ENCODE measurements at places on chromosomes 12 and 14.

DNA sequence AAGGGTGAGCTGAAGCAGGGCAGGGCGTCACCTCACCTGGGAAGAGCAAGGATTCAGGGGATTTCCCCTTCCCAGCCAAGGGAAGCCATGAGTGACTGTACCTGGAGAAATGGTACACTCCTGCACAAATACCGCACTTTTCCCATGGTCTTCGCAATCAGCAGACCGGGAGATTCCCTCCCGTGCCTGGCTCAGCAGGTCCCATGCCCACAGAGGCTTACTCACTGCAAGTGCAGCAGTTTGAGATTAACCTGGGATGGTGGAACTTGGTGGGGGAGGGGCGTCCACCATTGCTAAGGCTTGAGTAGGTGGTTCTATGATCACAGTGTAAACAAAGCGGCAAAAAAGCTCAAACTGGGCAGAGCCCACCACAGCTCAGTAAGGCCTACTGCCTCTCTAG, 11.0 kb upstream of the DHRS4 start:
- DNase-seq = no peak

DNA sequence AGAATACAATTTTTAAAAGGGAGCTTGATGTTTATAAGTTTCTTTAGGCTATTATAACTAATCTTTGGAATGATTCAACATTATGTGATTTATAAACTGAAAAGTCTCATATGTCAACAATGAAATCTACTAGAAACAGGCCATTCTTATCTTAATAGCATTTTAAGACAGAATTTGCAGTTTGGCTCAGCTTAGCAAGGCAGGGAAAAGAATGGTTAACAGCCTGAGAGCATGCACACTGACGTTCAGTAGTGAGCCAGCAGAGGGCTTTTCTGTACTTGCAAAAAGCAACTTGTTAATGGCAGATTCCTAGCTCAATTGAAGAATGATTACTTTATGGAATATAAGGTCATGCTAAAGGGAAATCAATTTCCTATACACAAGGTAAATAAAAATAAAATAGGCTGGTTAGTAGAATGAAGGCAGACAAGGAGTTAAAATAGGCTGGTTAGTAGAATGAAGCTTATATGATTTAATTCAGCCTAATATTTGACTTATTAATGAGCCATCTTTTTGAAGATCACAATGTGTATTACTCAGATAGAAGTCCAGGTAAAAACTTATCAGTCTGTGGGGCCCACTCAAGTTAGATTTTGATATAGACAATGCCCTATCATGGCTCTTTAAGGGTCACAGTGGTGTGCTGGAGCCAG, 95.9 kb downstream of the OTOGL start:
- no peak for DNase-seq

GRCh38 chr12:20232931-20233675, 135.2 kb upstream of the PDE3A start:
- no peak for DNase-seq

DNA sequence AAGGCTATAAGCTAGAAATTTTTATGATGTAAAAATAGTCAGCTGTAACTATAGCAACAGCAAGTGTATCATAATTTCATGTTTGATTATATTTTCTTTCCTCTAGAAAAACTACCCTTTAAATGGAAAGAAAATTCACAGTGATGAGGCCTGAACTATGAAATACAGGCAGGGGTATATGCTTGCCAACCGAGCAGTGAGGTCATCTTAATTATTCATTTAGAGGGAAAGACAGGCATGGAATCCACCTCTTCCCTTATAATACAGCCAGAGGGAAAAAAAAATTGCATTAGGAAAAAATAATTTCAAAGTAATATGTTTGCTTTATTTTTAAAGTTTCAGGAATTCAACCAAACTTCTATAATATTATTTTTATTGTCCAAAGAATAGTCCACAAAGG, 139.8 kb downstream of the EPS8 start:
- no peak for DNase-seq

- DNase-seq = no peak
Measured at GRCh38 chr12:79056775-79057174, 192.2 kb downstream of the SYT1 start.

DNA sequence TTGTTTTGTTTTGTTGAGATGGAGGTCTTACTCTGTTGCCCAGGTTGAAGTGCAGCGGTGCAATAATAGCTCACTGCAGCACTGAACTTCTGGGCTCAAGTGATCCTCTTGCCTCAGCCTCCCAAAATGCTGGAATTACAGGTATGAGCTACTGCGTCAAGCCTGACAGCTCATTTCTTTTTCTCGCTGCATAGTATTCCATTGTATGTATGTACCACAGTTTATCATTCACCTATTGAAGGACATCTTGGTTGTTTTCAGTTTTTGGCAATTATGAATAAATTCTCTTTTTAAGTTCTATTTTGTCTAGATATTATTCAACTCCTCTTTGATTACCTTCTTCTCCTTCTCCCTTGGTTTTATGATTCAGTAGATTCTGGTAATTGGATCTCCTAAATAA, 13.5 kb downstream of the HSD17B6 start:
- no peak for DNase-seq

DNA sequence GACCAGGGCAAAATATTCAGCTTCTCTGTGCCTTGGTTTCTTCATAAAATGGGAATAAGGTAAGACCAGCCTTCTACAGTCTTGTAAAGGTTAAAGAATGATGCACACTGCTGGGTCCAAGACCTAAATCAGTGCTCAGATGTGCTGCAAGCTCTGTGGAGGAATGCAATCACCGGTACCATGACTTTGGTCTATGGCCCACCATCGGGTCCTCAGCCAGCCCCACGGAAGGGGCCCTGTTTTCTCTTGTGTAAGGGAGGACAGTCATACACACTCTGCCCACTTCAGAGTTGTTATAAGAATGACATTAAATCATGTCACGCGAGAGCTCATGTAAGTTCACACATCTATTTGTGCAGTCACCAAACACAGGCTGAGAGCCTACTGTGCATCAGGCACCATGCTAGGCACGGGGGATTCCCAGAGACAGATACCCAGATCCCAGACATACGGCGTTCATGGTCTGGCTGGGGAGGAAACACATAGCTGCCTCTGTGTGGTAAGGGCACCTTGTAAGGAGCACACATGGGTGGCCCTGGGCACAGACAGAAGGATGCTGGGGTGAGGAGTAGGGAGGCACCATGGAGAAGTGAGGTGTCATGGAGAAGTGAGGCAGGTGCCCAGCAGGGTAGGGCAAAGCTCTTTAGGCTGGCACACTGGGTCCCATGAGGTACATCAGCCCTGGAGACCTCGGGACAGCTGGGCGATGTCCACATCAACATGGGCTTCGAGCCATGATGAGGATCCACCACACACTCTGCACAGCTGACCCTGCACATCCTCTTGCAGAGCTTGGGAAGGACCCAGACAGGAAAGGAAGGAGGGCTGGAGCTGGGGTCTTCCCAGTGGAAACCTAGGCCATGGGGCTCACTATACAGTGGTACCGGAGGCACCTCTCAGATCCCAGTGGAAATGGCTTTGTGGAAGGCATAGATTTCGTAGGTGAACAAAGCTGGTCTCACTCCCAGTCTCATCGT, 190.4 kb upstream of the DIO3 start:
- no peak for DNase-seq

- no peak for DNase-seq
Measured at GRCh38 chr14:48628870-48629269, 953.5 kb upstream of the MDGA2 start.

DNA sequence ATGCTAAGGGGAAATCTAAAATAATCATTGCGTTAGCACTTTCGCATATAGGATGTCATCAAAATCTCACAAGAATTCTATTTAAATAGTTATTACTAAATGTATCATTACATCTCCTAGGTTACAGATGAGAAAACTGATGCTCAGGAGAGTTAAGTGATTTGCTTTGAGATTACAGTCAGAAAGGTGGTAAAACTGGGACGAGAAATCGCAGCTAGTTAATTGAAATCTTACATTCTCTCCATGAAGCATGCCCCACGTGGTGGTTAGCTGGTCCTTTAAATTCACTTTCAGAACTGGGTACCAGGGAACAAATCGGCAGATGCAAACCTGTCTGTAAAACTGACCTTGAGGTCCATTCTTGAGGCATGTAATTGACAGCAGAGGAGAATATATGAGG, 71.8 kb upstream of the PLEKHG7 start:
- DNase-seq = no peak

- no peak for DNase-seq
Measured at GRCh38 chr14:83908419-83908818, 1621.5 kb upstream of the FLRT2 start.

- no peak for DNase-seq
Measured at GRCh38 chr12:40980427-40980961, 207.6 kb upstream of the PDZRN4 start.

DNA sequence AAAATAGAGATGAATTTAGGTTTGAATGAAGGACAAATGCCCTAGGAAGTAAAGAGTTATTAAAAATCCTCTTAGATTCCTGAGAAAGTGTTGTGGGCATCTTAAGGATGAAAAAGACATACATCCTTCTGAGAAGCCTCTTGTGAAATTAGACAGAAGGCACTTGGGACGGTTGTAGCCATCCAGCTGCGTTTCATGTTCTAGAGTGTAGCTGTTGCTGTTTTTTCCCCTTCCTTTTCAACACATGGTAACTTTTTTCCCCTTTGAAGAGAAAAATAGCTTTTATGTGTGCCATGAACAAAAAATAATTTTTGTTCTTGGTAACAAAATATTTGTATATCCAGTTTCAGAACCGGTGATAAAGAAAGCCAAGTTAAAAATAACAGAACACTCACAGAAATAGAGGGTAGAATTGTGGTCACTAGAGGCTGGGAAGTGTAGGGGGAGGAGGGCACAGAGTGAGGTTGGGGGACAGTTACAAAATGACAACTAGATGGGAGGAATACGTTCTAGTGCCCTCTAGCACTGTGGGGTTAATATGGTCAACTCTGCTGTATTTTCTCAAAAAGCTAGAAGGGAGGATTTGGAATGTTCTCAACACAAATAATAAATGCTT, 58.4 kb downstream of the PTHLH start:
- DNase-seq = no peak

- DNase-seq = no peak
Measured at GRCh38 chr12:6647083-6647604, at the start of gene ACRBP. TSS of gene ACRBP (minus strand) at chr12:6647432. CDS start at chr12:6647366, 66 bp downstream.

DNA sequence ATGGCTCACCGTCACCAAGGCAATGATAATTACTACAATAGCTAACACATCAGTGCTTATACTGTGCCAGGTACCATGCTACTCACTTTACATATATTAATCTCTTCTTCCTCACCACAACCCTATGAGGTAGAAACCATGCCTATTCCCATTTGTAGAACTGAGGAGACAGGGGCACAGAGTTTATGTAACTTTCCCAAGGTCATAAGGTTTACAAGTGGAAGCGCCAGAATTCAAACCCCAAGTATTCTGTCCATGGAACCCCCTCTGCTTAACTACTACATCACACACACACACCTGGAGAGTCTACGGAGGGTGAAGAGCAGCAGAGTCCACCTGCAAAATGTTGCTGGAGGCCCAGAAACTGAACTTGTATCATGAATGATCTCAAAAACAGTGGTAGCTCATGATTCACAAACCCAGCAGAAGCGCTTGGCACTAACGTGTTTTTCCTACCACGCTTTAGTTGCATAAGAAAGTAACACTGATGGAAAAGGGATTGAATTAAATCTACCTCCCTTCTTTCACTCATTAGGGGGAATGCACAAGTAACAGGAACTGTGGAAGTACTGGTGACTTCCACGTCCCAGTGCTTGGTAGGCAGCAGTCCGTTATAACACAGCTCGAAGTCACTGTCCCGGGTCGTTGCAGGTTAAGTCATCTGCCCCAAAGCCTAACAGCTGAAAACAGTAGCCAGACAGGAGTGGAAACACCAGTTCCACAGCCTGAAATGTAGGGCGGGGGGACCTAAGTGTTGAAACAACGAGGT, 2.0 kb downstream of the ITPR2 start:
- DNase-seq = no peak

DNA sequence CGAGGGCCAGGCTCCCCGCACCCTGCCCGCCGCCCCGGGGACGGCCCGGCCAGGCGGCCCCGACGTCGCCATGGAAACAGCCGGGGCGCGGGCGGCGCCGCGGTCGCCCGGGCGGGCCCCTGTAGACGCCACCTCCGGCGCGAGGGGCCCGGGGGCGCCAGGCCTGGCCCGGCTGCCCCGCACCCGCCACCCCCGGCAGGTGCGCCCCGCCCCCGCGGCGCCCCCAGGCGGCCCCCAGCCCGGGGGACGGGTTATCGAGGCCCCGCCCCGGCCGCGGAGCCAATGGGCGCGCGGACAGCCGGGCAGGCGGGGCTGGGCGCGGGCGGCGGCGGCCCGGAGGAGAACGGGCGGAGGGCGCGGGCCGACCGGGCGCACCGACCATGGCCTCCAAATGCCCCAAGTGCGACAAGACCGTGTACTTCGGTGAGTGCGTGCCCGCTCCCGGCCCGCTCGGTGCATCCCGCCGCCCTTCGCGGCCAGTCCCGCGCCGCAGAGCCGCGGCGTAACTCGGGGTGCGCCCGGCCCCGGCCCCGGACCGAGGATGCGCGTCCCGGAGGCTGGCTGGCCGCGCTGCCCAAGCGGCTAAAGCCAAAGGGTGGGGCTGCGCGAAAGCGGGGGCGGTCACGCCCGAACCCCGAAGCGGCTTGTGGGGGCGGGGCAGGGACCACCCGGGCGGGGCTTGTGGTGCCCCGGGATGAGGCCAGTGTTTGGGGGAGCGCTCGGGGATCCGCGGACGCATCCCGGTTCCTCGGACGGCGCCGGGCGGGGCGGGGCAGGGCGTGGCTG, at the start of gene CRIP2:
TSS of gene CRIP2 (plus strand) at position 339 of the 786 bp plus-strand sequence. CDS start at position 381, 42 bp downstream.
- DNase-seq = no peak

DNA sequence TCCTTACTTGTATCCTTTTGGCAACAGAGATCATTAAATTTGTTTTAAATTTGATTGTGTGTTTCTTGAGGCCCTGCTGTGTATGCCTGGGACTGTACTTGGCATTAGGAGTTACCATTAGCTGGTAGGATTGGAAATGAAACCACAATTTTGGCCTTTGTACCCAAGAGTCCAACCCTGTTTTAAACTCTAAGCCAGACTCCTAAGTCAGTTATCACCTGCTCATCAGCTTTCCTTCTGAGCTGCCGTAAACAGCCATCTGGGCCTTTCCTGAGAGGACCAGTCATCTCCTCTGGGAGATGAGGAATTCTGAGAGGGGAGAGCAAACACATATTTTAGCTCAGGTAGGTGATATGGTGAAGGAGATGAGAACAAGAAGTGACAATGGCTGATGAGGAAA, 74.3 kb upstream of the SRSF5 start:
- DNase-seq = no peak

GRCh38 chr12:119113496-119113986, 65.2 kb upstream of the HSPB8 start:
- no peak for DNase-seq

GRCh38 chr12:5094551-5094950, 50.9 kb downstream of the KCNA5 start:
- DNase-seq = no peak

Data from stimulated activated CD8-positive, alpha-beta memory T cell treated with anti-CD3 and anti-CD28 coated beads, Interleukin-15, amount 100 ng/mL, for 4 hours (primary cell).